ENCODE measurements at places on chromosomes 12 and 14.
A peak's percentile ranks its signal among the peaks of the same experiment; 100 is the strongest.

GRCh38 chr12:132429946-132430643 lies 59.9 kb upstream of the FBRSL1 start:
- no peaks in the 10 kb centered on the region for H3K27me3 ChIP-seq
- DNase-seq = no peak
- no peak overlapping the region for H3K27ac ChIP-seq
- H3K4me3 ChIP-seq = no peak overlapping the region
- no peaks in the 10 kb centered on the region for H3K36me3 ChIP-seq

DNA sequence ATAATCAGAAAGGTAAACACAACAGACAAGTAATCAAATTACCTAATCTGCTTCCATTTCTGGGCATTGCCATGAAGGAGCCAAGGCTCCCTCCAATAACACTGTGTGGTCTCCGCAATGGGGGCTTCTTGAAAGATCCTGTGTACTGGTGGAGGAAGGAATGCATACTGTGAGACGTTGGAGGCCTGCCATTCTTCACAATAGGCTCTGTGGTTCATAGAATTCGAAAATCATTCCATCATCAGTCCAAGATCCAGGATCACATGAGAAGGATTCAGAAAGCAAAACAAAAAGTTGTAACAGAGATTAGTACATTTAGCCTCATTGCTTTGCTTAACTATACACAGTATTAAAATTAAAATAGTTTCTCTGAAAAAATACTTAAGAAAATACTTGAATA lies 76.3 kb downstream of the CDK17 start:
- no peak overlapping the region for H3K4me3 ChIP-seq
- H3K36me3 ChIP-seq = no peaks in the 10 kb centered on the region
- no peaks in the 10 kb centered on the region for H3K27me3 ChIP-seq

GRCh38 chr12:122724641-122725243 lies 5.9 kb downstream of the HCAR1 start:
- H3K4me1 ChIP-seq = peaks cover 2% of the 10 kb centered on the region
- no peak overlapping the region for H3K4me3 ChIP-seq
- no peaks in the 10 kb centered on the region for H3K27me3 ChIP-seq
- H3K36me3 ChIP-seq = no peaks in the 10 kb centered on the region
- H3K27ac ChIP-seq = no peak overlapping the region
- no peak for DNase-seq

DNA sequence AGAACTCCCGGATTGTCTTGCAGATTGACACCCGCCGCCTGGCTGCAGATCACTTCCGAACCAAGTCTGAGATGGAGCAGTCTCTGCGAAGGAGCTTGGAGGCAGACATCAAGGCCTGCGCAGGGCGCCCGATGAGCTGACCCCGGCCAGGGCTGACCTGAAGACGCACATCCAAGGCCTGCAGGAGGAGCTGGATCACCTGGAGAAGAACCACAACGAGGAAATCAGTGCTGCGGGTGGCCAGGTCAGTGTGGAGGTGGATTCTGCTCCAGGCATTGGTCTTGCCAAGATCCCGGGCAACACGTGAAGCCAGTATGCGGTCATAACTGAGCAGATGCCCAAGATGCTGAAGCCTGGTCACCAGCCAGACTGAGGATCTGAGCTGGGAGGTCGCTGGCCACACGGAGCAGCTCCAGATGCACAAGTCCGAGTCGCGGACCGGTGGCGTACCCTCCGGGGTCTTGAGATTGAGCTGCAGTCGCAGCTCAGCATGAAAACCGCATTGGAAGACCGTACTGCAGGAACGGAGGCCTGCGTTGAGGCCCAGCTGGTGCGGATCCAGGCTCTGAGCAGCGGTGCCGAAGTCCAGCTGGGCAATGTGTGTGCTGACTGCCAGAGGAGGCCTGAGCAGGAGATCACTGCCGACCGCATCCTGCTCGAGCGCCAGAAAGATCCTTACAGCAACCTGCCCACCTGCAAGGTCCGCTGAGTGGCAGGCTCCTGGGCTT lies 12.4 kb upstream of the A2M start:
- H3K4me3 ChIP-seq = no peak overlapping the region
- no peaks in the 10 kb centered on the region for H3K36me3 ChIP-seq
- H3K27me3 ChIP-seq = no peaks in the 10 kb centered on the region
- DNase-seq = no peak
- no peaks in the 10 kb centered on the region for H3K4me1 ChIP-seq
- H3K27ac ChIP-seq = no peak overlapping the region

DNA sequence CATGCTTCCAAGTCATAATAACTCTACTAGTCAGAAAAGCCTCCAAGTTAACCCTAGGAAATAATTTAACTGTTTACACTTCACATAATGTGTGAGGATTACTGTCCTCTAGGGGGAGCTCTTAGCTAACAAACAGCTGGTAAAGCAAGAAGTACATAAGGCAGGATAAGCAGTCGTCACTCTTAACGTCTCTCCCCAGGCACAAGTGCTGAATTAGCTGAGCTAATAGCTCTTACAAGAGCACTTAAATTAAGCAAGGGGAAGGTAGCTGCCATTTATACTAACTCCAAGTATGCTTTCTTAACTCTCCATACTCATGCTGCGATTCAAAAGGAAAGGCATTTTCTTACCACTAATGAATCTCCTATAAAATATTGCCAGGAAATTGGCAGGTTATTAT lies 79.3 kb upstream of the TSPAN11 start:
- DNase-seq = no peak
- H3K4me1 ChIP-seq = no peaks in the 10 kb centered on the region
- no peak overlapping the region for H3K4me3 ChIP-seq
- no peaks in the 10 kb centered on the region for H3K36me3 ChIP-seq
- no peak overlapping the region for H3K27ac ChIP-seq

DNA sequence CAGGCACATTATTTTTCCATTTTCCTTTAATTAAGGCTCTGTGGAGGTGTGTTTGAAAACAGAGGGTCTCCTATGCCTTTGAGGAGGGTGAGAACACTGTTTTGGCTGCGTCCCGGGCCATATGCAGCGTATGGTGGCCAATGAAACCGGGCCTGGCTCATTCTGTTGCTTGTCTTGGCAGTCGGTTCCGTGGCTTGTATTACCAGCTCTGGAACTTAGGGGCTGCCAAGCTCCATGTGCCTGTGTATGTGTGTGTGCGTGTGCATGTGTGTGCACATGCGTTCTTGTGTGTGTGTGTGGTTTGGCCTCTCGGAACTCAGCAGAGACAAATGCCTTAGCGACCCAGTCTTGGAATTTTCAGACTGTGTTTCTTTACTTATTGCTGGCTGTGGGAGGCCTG lies 2.7 kb downstream of the JDP2 start:
- H3K27ac ChIP-seq = no peak overlapping the region
- no peak overlapping the region for H3K4me3 ChIP-seq
- DNase-seq = peak; percentile 36
- no peaks in the 10 kb centered on the region for H3K36me3 ChIP-seq

DNA sequence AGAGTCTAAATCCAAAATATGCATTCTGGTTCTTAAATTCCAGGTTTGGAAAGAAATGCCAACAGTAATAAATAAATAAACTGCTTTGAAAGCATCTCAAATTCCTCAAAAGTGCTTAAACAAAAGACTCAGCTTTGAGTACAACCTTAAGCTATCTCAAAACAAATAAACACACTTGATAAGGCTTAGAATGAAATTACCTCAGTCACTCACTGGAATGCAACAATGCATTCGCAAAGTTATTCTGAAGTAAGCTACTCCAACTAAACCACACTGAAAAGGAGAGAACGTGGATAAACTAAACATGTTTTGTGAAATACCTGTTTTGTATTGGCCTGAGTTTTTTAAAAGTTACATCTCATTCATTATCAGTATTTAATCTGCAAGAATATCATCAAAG lies 1.2 kb downstream of the SPTSSA start:
- H3K27me3 ChIP-seq = no peaks in the 10 kb centered on the region
- H3K4me1 ChIP-seq = peaks cover 4% of the 10 kb centered on the region
- no peak overlapping the region for H3K27ac ChIP-seq

DNA sequence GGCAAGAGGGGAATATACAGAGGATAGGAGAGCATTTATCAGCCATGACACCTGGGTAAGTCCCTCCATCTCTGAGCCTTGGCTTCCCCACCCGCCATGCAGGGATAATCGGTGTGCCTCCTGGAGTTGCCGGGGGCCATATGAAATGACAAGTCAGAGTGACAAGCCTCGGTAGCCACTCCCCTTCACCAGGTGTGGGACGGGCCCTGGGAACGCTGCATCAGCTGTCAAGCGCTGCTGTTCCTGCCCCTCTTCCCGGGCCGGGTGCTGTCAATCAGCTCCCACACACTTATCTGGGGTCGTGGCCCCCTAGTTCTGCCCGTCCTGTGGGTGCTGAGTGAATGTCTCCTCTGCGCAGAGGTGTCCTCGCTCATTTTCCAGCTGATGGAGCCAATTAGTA lies 57.2 kb downstream of the MVK start:
- H3K4me3 ChIP-seq = no peak overlapping the region
- DNase-seq = no peak
- no peak overlapping the region for H3K27ac ChIP-seq

DNA sequence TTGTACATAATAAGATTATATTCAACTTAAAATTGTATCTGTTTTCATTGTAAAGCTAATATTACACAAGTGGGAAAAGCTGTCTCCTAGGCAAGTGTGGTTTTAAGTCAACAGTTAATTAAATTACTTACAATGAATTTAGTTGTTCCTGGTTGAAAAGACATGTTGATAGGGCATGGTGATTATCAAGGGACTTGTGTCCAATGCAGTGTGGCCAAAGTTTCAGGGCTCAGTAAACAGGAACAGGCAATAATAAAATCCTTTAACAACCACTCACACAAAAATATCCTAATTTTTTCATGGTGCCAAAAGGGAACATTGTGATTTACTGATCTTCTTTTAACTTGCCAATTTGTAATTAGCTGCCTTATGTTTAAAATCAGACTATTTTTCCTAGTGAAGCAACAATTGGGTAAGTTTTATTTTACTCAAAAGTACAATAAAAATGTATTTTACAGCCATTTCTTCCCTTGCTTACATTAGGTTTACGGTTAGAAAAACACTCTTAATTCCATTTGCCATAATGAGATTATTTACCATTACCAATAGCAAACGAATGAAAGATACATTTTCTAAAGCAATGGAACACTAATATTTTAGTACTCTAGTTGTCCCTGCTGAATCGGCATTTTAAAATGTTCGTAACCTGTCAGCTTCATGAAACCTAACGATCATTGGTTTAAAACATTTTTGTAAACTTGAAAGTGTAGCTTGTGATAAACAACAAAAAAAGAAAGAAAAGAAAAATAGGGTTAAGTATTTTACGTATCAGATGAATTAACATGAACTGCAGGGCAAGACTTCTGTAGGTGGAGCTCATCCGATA lies 1.8 kb upstream of the WNK1 start:
- DNase-seq = no peak
- H3K27ac ChIP-seq = peak overlapping the region; percentile 79
- H3K4me3 ChIP-seq = peak overlapping the region; percentile 73
- peaks cover 2% of the 10 kb centered on the region for H3K4me1 ChIP-seq
- no peaks in the 10 kb centered on the region for H3K27me3 ChIP-seq
- H3K36me3 ChIP-seq = no peaks in the 10 kb centered on the region

DNA sequence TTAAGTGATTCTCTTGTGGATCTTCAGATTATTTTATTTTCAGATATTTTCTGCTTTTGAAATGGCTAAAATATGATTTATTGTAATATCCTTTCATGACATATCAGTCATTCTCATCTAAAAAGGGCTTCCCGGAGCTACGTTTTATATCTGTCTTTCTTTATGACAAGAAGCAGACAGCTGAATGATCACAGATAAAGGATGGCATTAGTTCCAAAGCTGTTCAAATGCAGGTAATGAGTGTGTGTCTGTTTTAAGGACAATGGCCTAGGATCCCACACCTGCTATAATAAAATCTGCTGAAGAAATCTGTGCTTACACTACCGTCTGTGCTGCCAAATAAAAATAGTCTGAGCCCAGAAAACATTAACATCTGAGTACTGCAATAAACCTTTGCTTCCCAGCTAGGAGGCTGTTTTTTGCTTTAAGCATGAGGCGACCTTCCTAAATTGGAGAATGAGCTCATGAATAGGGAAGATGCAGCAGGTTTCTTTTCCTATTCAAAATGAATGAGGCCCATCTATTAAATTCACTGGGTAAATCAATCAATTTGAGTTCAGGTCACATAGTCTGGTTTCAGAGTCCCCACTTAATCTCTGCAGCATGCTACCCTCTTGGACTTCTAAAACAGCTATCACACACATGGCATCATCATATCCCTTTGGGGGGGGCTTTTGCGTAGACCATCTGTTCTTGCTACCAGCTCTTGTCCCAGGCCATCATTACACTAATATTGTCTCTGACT lies 498.5 kb downstream of the NELL2 start:
- H3K4me3 ChIP-seq = no peak overlapping the region
- H3K4me1 ChIP-seq = no peaks in the 10 kb centered on the region
- no peak overlapping the region for H3K27ac ChIP-seq
- H3K36me3 ChIP-seq = no peaks in the 10 kb centered on the region
- DNase-seq = no peak
- no peaks in the 10 kb centered on the region for H3K27me3 ChIP-seq

DNA sequence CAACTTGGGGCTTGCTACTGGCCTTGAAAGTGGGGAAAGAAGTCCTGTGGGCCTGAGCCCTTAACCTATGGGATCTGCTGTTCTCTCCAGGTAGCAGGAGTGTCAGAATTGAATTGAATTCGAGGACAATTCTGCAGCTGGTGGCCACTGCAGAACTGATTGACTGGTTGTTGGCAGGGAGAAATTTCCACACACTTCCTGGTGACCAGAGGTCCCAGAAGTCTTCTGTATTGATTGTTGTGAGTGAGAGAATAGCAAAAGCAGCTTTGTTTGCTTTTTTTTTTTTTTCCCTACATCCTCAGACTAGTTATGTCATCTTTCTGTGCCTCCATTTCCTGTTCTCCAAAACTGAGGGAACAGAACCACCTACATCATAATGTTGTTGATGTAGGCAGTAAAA lies 64.1 kb downstream of the PRICKLE1 start:
- H3K4me1 ChIP-seq = no peaks in the 10 kb centered on the region
- no peak overlapping the region for H3K27ac ChIP-seq
- no peak overlapping the region for H3K4me3 ChIP-seq
- no peaks in the 10 kb centered on the region for H3K27me3 ChIP-seq
- no peak for DNase-seq

GRCh38 chr12:65490250-65490649 lies 211.8 kb downstream of the MSRB3 start:
- H3K27ac ChIP-seq = no peak overlapping the region
- no peaks in the 10 kb centered on the region for H3K27me3 ChIP-seq
- DNase-seq = no peak
- no peaks in the 10 kb centered on the region for H3K4me1 ChIP-seq
- no peaks in the 10 kb centered on the region for H3K36me3 ChIP-seq
- H3K4me3 ChIP-seq = no peak overlapping the region

GRCh38 chr14:55881577-55882241 lies 236.5 kb upstream of the PELI2 start:
- H3K27ac ChIP-seq = no peak overlapping the region
- no peaks in the 10 kb centered on the region for H3K27me3 ChIP-seq
- no peaks in the 10 kb centered on the region for H3K36me3 ChIP-seq
- H3K4me1 ChIP-seq = no peaks in the 10 kb centered on the region
- H3K4me3 ChIP-seq = no peak overlapping the region

- no peaks in the 10 kb centered on the region for H3K4me1 ChIP-seq
- H3K4me3 ChIP-seq = no peak overlapping the region
- H3K27me3 ChIP-seq = no peaks in the 10 kb centered on the region
- H3K27ac ChIP-seq = no peak overlapping the region
- H3K36me3 ChIP-seq = no peaks in the 10 kb centered on the region
- no peak for DNase-seq
Observed at GRCh38 chr14:58731465-58732293, 93.9 kb downstream of the DACT1 start.

Measured in ovary (tissue), 10 donors.